ENCODE measurements at places on chromosomes 2 and 18.

- DNase-seq = no peak
These were observed 32.8 kb downstream of the MAIP1 start for GRCh38 chr2:199988151-199988550.

- no peak for DNase-seq
These were observed 57.8 kb downstream of the PDK1 start for GRCh38 chr2:172613615-172614231.

GRCh38 chr2:85826990-85827878 is 61.6 kb downstream of the ST3GAL5 start:
- DNase-seq = no peak

DNA sequence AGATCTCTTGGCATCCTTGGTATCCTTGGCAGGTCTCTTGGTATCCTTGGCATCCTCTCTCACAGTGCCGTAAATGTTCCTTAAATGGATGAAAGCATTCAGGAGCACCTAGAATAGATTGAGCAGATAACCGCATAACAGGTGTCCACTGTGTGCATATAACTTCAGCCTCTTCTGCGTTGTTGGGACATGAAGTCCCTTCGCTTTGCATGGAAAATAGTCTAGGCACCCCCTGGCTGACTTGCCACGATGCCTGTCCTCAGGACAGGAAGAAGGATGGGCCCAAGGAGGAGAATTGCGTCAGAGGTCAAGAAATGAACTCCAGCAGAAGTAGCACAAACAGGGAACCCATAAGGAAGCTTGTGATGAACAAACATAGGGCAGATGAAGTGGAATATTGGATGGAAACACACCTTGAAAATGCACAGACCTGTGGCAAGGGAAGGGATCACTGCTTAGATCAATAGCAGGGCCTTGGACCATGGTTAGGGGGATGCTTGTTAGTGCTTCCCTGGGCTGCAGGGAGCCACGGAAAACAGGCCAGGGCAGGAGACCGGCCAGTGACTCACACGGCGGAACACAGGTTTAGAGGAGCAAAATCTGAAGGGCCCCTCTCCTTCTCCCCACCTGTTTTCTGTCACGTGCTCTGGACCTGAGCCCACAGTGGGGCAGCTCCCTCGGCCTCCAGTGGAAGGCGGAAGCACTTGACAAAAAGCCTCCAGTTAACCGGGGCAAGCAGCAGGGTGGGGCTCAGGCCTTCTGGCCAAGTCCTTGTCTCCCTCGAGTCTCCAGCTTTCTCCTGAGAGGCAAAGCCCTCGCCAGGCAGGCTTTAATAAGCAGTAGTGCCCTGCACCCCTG is 99.2 kb upstream of the ASAP2 start:
- no peak for DNase-seq

- DNase-seq = peak; percentile 52
These were observed 121.0 kb upstream of the SLC39A10 start for GRCh38 chr2:195535911-195536522.

GRCh38 chr18:55406451-55406991 is 181.5 kb downstream of the TCF4 start:
- DNase-seq = no peak

DNA sequence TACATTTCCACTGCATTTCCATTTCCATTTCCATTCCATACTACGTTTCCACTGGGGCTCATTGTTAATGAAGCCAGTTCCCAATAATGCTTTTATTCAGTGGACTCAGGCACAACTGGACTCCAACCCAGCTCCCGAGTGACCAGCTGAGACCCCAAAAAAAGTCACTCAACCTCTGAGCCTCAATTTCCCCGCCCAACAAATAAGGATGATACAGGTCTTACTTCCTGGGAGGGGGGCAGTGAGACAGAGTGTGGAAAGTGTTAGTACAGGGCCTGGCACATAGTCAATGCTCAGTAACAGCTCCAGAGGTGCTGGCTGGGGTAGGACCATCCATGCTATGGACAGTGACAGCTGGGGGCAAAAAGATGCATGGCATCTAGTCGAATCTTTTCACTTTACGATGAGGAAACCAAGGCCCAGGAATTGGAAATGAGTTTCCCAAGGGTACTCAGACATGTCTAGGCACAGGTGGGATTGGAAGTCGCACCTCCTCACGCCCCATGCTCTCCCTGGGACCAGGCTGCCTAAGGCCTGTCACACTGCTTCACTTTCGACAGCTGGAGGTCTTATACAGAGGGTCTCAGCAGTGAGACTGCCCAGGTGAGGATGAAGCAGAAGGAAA is 226.5 kb downstream of the ANAPC1 start:
- no peak for DNase-seq

GRCh38 chr2:119224391-119225104 is 914 bp downstream of the STEAP3 start:
- no peak for DNase-seq

- no peak for DNase-seq
These were observed 145.3 kb downstream of the C1D start for GRCh38 chr2:67917332-67918054.

GRCh38 chr2:229084447-229084846 is 186.6 kb downstream of the PID1 start:
- DNase-seq = no peak

- DNase-seq = no peak
These were observed 58.5 kb downstream of the ACAA2 start for GRCh38 chr18:49754866-49755265.

DNA sequence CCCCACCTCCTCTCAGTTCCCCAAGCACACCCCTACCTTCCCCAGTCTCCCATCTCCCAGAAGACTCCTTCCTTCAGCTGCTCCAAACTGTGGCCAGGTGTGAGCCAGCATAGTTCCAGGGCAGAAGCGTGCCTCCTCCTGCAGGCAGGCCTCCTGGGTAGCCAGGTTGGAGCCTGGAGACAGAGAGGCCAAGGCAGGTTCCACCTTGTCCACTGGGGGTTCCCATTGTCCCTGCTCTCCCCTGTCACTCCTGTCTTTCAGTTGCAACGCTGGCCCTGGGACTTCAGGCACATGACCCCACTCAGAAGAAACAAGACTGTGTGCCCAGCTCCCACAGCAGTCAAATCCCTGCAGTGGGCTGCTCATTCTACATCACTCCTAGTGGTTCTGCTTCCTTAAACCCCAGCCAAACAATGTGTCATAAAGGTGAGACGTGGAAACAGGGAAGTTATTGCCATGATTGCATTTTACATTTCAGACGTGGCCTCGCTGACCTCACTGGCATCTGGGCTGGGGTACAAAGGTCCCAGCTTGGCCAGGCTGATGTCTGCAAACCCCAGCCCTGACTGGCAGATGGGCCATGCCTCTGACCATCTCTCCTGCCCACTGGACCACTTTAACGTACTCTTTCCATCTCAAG is 96.5 kb upstream of the BOD1L2 start:
- DNase-seq = no peak

GRCh38 chr18:42157420-42157819 is 202.4 kb downstream of the PIK3C3 start:
- no peak for DNase-seq

DNA sequence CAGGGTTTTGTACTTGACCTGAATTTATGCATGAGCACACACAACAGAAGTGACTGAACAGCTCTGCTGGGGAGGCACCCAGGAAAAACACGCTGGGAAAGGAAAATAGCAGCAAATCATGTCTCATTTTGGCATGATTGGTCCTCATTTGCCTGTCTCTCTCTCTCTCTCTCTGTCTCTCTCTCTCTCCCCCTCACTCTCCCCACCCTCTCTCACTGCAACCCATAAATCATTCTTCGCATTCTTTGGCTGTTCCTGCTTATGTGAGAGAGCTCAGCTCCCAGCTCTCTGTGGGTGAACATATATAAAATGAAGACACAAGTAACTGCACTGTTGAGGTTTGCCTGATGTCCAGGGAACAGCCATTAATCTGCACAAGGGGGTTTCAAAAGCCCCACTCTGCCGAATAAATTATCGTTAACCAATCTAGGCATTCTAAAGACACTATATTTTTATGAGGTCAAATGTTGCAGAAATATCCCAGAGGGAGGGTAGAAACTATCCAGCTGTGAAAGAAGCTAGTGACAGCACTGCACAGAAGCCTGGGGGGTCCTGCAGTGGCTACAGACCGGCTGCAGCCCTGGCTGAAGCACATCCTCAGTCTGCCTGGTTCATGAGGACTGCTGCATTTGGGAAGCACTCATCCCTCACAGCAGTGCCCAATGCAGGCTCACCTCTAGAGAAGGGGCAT is 260.3 kb downstream of the AFF3 start:
- DNase-seq = no peak

- DNase-seq = no peak
These were observed 69.4 kb upstream of the ZNF397 start for GRCh38 chr18:35171315-35171987.

DNA sequence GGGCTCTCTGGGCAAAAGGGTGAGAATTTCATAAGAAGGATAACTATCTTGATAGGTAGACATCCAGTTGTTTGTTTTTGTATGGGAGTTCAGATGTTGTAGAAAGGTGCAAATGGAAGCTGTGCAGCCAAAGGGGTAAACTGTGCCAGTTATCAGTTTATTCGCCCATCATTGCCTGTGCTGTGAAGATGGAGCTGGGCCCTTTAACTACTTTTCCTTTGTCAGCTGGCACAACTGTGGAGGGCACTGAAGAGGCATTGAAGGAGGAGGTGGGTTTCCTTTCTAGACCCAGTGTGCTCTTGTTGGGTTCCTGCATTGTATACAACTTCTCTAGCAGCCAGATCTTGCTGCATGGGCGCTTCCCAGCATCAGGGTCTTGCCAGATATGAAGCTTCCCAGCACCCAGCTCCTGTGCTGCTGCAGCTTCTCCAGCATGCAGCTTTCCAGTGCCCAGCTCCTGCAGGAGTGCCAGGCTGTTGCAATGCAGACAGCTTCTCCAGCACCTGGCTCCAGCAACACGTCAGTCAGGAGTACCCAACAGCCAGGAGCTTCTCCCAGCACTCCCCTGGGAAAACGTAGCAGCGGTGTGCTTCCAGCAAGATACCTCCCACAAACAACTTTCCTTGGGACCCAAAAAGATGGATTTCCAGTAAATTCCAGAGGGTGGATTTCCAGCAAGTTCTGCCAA is 15.3 kb downstream of the DNMT3A start:
- no peak for DNase-seq

DNA sequence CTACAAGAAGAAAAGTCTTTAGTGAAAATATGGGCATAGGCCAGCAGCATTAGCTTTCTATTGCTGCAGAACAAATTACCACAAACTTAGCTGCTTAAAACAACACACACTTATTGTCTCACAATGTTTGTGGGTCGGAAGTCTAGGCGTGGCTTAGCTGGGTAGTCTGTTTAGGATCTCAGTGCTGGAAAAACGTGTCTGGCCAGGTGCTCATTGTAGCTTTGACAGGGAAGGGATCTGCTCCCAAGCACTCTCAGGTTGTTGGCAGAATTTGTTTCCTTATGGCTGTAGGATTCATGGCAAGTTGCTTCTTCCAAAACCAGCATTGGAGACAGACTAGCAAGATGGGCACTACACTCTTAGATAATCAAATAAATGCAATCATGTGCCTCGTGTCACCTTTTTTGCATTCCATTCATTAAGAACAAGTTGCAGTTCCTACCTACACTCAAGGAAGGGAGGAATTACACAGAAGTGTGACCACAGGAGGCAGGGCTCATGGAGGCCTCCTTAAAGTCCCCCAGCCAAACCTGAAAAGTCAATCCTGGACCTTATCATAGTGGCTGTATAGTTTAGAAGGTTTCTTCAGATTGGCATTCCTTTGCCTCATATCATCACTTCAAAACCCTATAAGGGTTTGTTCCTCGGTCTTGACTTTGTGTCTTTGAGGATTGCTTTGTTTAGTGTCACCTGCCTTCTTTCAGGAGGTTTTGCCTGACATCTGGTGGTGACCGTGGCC is 17.3 kb downstream of the MRPL30 start:
- no peak for DNase-seq

- DNase-seq = no peak
These were observed 21.1 kb downstream of the NFU1 start for GRCh38 chr2:69416147-69416546.

- DNase-seq = no peak
These were observed 83.3 kb upstream of the EPB41L5 start for GRCh38 chr2:119929537-119929936.

Data from SIG-M5 (cell line).